Muscle of arm (tissue), 14 donors: ENCODE measurements at places on chromosomes 5 and 9.

DNA sequence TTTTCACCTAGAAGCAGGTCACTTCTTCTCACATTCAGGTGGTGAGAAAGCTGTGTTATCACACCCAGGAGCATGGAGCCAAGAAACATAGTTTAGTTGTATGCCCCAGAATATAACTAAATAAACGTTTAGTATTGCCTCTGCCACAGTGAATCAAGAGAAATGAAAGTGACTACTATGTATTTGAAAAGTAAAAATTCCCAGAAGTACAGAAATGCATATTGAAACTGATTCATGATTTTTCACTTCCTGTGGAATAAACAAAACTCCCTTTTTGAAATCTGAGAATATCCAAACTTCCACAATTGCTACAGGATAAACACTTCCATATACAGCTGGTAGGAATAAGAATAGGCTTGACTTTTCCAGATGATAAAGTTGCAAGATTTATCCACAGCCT lies 15.3 kb upstream of the NINJ1 start:
- DNase-seq, result no peak

GRCh38 chr9:82062245-82062644 lies 73.7 kb downstream of the SPATA31D1 start:
- DNase-seq, result no peak

DNA sequence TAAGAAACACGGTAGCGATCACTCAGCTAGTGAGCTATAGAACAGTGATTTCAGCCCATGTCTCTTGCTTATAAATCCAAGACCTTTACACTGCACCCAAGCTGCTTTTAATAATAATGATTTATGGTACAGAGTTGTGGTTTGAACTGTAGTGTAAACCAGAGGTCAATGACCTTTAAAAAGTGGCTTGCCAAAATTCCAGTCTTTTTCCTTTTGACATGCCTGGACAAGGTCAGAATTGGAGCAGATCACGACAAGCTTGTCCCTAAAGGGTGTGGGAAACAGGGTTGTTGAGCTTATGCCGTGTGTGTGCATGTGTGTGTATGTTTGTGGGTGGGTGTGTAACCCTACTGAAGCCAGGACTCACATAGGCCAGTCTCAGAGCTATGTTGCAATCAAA lies 225.3 kb upstream of the CLINT1 start:
- DNase-seq, result peak; percentile 26

DNA sequence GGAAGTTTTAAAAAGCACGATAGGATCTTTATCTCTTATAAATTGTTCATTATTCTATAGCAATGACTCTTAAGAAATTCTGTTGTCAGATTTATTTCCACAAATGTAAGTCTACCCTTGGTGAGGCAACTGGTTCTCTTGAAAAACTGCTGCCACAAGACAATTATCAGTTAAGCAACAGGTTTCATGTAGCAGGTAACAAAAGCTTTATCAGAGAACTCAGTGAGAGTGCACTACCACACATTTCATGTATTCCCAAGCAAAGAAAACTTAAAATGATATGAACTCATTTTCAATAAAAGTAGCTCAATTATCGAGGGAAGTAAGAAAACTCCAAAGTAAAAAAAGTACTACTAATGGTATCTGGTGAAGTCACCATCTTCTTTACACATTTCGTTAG lies 9.4 kb downstream of the NR6A1 start:
- no peak for DNase-seq

DNA sequence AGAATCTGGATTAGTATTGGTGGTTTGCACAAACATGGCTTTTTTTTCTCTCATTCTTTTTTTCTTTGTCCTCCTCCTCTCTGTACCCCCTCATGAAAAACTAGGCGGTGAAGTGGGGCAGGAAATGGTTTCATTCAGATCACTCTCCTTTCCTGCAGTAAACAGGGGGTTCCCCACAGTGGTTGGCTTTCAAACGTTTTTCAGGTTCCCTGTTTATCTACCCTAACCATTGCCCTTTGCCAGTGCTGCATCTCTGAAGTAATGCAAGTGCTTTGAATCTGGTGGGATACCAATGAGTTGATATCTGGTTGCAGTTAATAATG lies 29.8 kb downstream of the NR4A3 start:
- no peak for DNase-seq

DNA sequence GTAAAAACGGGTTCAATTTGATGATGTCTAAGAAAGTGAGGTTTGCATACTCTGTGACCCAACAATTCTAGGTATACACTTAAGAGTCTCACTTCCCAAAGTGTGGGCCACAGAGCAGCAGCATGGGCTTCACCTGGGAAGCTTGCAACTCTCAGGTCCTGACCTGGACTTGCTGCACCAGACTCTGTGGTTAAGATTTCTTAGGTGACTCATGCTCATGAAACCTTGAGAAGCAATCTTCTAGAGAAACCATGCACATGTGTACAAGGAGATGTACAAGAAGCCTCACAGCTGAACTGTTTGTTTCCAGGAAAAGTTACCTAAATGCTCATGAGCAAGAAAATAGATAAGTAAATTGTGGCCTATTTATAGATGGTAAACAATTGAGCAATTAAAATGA lies 30.0 kb downstream of the DNAJC21 start:
- no peak for DNase-seq

GRCh38 chr5:169697511-169697890 lies 60.4 kb downstream of the DOCK2 start:
- no peak for DNase-seq

- DNase-seq, result peak; percentile 3
Observed at GRCh38 chr5:144368556-144368955, 197.9 kb downstream of the KCTD16 start.

GRCh38 chr5:119930490-119930889 lies 301.1 kb downstream of the FAM170A start:
- DNase-seq, result no peak

- no peak for DNase-seq
Observed at GRCh38 chr5:181120761-181121160, 10.2 kb downstream of the OR2V1 start.

DNA sequence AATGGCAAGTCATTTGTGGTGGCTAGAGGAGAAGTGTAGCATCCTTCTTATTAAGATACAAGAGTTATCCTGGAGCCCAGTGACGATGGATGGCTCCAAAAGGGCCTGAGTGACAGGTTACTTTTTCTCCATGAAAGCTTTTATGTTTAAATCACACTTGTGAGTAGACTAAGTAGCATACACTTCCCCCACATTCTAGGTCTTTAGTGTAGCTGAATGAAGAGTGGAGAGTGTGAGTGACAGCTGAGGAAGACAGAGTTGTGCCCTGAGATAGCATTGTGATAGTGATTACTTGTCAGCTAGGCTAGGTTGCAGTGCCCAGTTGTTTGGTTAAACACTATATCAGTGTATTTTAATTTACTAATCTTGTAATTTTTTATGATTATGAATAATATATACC lies 337.8 kb downstream of the TENT4A start:
- no peak for DNase-seq

DNA sequence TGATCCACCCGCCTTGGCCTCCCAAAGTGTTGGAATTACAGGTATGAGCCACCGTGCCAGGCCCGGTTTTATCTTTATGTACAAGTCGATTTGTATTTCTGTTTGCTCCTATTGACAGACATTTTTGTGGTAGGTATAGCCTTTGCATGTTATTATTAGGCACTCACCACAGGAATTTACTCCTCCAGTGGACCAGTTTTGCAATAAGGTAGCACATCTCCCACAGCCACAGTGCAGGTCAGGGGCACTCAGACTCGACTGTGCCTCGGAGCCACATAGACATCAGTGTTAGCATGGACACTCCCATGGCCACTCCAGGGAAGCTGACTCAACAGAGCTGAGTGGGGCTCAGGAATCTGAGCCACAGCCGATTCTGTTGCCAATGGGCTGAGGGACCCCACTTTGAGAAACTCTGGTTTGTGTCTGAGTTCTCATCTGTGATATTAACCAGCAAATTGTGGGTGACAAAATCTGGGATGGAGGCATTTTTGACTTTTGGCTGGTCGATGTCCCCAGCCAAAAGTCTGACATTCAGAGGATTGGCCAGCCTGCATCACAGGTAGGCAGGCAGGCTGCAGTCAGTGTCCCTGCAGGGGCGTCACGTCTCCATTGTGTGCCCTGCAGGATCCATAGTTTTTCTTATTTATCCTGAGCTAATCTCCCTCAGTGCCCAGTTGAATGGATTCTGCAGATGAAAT lies 15.0 kb upstream of the SHB start:
- no peak for DNase-seq

- DNase-seq, result no peak
Observed at GRCh38 chr9:89943309-89943708, 338.5 kb downstream of the GADD45G start.

DNA sequence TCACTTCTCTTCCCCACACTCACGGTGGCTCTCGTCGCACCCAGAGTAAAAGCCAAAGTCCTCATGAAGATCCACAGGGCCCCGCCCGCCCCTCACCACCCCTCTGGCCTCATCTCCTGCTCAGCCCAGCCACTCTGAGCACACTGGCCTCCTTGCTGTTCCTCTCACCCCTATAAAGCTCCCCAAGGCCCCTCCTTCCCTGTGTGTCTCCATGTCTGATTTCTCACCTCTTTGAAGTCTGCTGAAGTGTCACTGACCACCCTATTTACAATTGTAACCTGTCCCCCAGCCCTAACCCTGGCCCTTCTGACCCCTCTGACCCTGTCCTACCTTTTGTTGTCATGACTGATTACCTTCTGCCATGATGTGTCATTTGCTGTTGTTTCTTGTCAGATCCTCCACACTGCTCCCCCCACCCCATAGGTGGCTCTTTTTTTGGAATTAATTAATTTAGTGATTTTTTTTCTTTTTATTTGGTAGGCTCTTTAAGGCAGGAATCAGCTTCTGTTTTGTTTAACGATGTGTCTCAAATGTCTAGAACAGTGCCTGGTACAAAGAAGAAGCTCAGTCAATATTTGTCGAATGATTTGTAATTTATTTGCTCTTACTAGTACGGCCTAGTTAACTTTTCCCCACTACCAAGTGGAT lies 90.2 kb downstream of the IQGAP2 start:
- DNase-seq, result no peak

GRCh38 chr5:115952588-115952987 lies 9.7 kb upstream of the LVRN start:
- DNase-seq, result no peak
